ENCODE measurements at places on chromosomes 4 and X. TPM values are rescaled to one million over a fixed set of nuclear protein-coding genes. Genes with fewer than 3 reads are reported as not detected.
A peak's percentile ranks its signal among the peaks of the same experiment; 100 is the strongest.

Gene FRMPD4
- total RNA-seq: 0.79 TPM

Gene DMRTC1B
- 4.1 TPM for total RNA-seq

Gene PRSS12
- 146 TPM for total RNA-seq

Gene TMEM154
- total RNA-seq: 5.4 TPM

Gene TCEAL6
- total RNA-seq: not detected

- H3K36me3 ChIP-seq: no peaks in the 10 kb centered on the region
- DNase-seq: no peak
- H3K27ac ChIP-seq: no peak overlapping the region
- H3K4me1 ChIP-seq: no peaks in the 10 kb centered on the region
- no peaks in the 10 kb centered on the region for H3K27me3 ChIP-seq
These were observed 9.7 kb upstream of the ZNF674 start for GRCh38 chrX:46554942-46555341.

- no peak overlapping the region for H3K4me3 ChIP-seq
- no peaks in the 10 kb centered on the region for H3K36me3 ChIP-seq
- H3K27me3 ChIP-seq: no peaks in the 10 kb centered on the region
- peak overlapping the region; percentile 76 for H3K27ac ChIP-seq
- peaks cover 11% of the 10 kb centered on the region for H3K4me1 ChIP-seq
- no peak for DNase-seq
These were observed 52.8 kb upstream of the CBR4 start for GRCh38 chr4:169062897-169063244.

DNA sequence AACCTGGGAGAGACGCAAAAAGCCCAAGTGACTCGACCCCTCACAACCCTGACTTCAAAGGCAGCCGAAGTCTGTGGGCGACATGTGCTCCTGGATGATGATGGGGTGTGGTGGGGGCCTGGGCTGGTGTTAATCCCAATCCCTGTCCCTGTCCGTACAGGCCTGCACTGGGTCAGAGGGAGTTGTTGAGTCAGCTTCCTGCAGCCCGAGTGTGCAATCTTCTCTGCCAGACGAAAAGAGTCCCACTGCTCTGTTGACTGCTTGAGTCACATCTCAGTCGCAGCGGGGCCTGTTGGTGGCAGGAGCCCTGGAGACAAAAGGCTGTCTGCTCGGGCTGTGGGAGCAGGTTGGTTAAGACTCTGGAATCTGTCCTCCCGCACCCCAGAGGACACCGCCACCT lies 10.3 kb downstream of the FAM3A start:
- no peak for DNase-seq
- H3K4me1 ChIP-seq: no peaks in the 10 kb centered on the region
- no peak overlapping the region for H3K4me3 ChIP-seq
- no peaks in the 10 kb centered on the region for H3K36me3 ChIP-seq
- H3K27me3 ChIP-seq: no peaks in the 10 kb centered on the region

DNA sequence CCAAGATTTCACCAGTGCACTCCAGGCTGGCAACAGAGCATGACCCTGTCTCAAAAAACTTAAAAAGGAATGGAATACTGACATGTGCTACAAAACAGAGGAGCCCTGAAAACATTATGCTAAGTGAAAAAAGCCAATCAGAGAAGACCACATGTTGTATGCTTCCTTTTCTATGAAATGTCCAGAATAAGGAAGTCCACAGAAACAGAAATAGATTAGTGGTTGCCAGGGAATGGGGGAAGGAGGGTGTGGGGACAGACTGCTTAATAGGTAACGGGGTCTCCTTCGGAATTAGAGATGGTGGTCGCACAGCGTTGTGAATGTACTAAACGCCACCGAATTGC lies 30.1 kb upstream of the KIAA0232 start:
- no peaks in the 10 kb centered on the region for H3K36me3 ChIP-seq
- no peak overlapping the region for H3K4me3 ChIP-seq
- peak overlapping the region; percentile 89 for H3K27ac ChIP-seq
- H3K27me3 ChIP-seq: no peaks in the 10 kb centered on the region

DNA sequence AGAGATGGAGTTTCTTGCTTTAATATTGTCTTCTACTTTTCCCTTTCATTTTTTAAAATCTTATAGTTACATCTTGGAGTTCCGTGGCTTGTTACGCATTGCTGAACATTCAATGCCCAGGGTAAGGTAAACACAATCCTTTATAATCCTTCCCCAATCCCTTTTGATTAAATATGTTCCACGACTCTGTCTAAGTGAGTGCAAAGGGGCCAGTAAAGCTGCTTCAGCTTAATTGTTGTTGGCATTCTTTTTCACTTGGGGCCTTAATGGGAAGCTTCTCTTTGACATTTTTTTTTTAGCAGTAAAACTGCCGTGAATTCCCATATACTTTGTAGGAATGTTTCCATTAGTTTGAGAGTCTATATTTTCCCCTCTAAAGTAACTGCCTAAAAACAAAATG lies 1028.1 kb downstream of the C4orf33 start:
- no peak overlapping the region for H3K27ac ChIP-seq
- no peaks in the 10 kb centered on the region for H3K27me3 ChIP-seq
- no peaks in the 10 kb centered on the region for H3K4me1 ChIP-seq
- H3K36me3 ChIP-seq: no peaks in the 10 kb centered on the region

DNA sequence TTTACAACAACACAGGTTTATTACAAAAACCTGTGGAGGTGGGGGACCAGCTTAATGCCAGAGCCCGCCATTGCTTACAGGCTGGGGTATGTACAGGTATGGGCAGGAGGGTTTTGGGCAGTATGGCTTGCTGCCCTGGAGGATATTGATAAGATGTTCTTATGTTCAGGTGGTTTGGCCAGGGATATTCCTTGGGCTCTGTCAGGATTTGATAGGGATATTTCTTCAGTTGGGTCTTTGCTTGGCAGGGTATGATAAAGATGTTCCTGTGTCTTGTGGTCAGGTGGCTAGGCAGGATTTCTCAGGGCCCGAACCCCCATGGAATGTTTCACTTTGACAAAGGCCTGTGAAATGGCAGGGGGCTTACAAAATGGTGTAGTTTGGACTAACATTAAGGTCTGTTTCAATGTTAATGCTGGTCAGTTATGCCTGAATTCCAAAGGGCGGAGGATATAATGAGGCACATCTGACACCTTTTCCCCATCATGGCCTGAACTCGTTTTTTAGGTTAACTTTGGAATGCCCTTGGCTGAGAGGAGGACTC lies 3.1 kb downstream of the MGST2 start:
- no peaks in the 10 kb centered on the region for H3K36me3 ChIP-seq
- no peak overlapping the region for H3K4me3 ChIP-seq
- DNase-seq: no peak
- peak overlapping the region; percentile 89 for H3K27ac ChIP-seq
- no peaks in the 10 kb centered on the region for H3K27me3 ChIP-seq

DNA sequence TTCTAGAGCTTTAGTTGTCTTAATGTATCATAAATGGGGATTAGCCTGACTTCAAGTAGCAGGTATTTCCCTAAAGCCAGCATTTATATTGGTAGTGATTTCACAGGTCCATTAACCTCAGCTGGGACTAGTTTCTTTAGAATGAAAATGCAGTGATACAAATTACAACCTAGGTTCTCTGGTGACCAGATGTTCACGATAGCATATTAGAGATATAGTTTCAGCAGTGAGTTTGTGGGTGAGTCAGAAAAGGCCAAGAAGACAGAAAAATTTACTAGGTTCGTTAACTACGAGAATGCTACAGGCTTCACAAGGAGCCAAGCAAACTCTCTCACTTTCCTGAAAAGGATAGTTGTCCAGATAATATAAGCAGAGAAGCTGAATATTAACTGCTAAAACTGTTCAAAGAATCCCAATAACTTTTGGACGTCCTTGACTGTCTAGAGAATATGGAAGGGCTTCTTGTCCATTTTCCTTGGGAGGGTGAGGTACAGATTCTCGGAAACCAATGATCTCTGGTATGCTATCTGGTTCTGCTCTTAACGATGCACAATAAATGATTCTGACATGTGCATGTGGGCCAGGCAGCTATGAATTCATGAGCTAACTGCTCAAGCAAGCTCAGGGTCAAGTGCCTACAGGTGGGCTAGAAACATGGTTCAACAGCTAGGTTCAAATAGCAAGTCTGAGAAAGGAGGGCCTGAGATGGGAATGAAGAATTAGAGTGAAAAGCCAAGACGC lies 6.0 kb upstream of the SPCS3 start:
- H3K4me1 ChIP-seq: peaks cover 1% of the 10 kb centered on the region
- H3K27me3 ChIP-seq: no peaks in the 10 kb centered on the region
- no peaks in the 10 kb centered on the region for H3K36me3 ChIP-seq
- peak overlapping the region; percentile 37 for H3K27ac ChIP-seq
- no peak overlapping the region for H3K4me3 ChIP-seq

DNA sequence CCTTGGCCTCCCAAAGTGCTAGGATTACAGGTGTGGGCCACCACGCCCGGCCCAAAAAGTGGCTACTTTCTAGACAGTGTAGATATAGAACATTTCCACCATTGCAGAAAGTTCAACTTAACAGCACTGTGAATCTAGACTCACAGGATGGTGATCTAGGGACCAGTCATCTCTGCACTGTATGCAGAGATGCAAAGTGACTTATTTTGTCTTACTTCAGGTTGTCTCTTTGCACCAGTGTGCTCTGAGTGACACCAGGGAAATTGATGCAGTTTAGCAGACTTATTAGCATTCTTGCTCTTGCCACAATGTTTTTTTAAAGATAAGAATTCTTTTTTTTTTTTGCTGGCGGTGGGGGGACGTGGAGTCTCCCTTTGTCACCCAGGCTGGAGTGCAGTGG lies 12.8 kb upstream of the FOXO4 start:
- no peak for DNase-seq
- H3K4me3 ChIP-seq: no peak overlapping the region
- no peak overlapping the region for H3K27ac ChIP-seq
- no peaks in the 10 kb centered on the region for H3K36me3 ChIP-seq
- H3K4me1 ChIP-seq: no peaks in the 10 kb centered on the region

DNA sequence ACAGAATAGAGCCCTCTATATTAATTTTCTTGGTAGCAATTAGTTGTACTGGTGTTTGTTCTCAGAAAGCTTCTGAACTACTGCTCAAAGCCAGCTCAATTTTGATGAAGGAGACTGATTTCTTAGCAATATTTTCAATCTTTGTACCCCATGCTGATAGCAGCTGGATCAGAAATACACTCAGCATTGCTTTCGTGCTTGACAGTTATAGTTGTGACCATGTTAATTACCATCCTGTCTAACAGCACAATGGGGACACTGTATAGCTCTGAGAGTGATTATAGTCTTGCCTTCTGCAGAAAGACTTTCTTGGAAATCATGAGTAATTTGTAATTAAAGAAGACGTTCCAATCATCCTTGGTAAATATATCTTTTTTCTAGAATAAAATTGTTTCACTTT lies 79.7 kb upstream of the GNPDA2 start:
- H3K27me3 ChIP-seq: no peaks in the 10 kb centered on the region
- H3K4me1 ChIP-seq: no peaks in the 10 kb centered on the region
- no peak overlapping the region for H3K27ac ChIP-seq
- H3K36me3 ChIP-seq: no peaks in the 10 kb centered on the region
- no peak for DNase-seq

DNA sequence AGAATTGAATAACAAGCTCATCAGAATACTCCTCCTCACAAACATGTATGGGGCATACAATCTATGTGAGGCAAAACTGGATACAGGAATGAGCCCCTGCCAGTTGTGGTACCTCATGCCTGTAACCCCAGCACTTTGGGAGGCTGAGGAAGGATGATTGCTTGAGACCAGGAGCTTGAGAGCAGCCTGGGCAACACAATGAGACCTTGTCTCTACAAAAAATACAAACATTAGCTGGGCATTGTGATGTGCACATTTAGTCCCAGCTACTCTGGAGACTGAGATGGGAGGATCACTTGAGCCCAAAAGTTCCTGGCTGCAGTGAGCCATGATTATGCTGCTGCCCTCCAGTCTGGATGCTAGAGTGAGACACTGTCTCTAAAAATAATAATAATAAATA lies 611.0 kb downstream of the NLGN4X start:
- H3K27me3 ChIP-seq: no peaks in the 10 kb centered on the region
- H3K4me3 ChIP-seq: no peak overlapping the region
- no peaks in the 10 kb centered on the region for H3K36me3 ChIP-seq
- DNase-seq: no peak
- H3K4me1 ChIP-seq: no peaks in the 10 kb centered on the region
- no peak overlapping the region for H3K27ac ChIP-seq

DNA sequence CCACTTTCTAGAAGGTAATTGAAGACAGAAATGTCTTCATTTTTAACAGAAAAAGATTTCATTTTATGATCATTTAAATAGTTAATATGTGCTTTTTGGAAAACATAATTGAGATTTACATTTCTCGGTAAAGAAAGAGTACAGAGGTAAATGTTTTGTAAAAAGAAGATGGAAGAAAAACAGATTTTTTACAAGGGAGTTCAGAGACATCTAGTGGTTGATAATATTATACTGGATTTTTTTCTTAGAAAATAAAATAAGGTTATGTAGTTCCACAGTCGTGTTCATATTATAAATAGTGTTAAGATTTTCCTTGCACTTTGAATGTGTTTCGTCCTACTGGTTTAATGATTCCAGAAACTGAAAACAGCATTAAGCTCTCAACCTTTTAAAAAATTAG lies 60.6 kb downstream of the SMARCA1 start:
- H3K36me3 ChIP-seq: no peaks in the 10 kb centered on the region
- no peak overlapping the region for H3K4me3 ChIP-seq
- H3K27me3 ChIP-seq: no peaks in the 10 kb centered on the region
- DNase-seq: no peak
- no peak overlapping the region for H3K27ac ChIP-seq

DNA sequence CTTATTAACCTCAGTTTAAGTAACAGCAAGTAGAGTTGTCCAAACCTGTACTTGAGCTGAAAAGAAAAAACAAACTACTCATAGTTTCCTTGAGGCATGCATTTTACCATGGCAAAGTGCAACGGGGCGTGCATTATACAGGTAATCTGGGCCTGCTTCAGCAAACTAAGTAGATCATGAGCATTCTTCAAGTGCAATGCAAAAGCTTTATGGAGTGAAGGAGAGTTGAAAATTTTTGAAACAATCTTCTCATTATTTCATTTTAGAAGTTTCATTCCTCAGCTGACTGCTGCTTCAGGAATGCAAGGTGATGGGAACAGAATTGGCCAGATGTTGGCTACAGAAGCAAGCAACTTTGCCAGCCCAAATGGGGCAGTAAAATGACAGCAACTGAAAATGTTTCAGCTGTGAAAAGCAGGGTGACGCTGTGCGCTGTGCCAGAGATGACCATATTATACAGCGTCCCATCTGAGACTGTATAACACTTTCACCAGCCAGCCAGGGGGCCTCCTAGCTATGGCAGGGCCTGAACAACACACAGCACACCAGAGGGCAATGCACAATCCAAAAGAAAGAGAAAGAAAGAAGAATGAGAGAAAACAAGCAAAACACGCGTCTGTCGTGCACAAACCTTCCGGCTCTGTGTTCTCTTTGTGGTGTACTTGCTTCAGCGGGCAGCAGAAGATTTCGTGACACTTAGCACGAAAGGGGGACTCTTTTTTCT lies 145.5 kb upstream of the FGF13 start:
- H3K27ac ChIP-seq: no peak overlapping the region
- no peaks in the 10 kb centered on the region for H3K36me3 ChIP-seq
- DNase-seq: no peak
- no peaks in the 10 kb centered on the region for H3K4me1 ChIP-seq
